ENCODE measurements at places on chromosomes 2 and 18.

GRCh38 chr2:100352521-100352920 is 30.2 kb upstream of the LONRF2 start:
- DNase-seq = no peak

DNA sequence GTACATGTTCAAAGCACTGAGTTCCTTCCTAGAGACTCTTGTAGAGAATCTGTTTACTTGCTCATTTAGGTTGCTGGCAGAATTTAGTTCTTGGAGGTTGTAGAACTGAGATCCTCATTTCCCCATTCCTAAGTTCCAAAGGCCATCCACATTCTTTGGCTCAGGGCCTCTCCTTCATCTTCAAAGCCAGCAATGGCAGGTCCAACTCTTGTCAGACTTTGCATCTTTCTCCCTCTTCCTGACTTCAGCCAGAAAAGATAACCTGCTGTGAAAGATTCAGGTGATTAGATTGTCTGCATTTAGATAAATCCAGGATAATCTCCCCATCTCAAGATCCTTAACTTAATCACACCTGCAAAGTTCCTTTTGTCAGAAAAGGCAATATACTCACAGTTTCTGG is 51.1 kb downstream of the SOCS6 start:
- no peak for DNase-seq

GRCh38 chr2:141534666-141535362 is 596.0 kb downstream of the LRP1B start:
- DNase-seq = peak; percentile 57

GRCh38 chr2:185676316-185676715 is 62.3 kb upstream of the FSIP2 start:
- no peak for DNase-seq

DNA sequence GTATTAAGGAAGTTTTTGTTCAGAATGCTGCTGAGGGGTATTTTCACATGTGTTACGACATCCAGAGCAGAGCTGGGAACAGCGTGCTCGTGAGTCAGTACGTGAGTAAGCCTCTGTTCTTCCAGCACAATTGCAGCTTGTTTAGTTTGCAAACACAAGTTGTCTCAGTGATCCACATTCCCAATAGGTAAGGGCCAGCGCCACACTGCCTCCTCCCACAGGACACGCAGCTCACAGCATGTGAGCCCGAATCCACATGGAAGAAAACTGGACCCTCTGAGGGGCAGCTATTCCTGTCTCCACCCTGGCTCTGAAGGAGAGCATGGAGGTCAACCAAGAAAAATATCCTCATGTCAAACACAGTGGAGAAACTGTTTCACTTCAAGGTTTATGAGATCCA is 173.9 kb upstream of the PID1 start:
- peak; percentile 62 for DNase-seq

DNA sequence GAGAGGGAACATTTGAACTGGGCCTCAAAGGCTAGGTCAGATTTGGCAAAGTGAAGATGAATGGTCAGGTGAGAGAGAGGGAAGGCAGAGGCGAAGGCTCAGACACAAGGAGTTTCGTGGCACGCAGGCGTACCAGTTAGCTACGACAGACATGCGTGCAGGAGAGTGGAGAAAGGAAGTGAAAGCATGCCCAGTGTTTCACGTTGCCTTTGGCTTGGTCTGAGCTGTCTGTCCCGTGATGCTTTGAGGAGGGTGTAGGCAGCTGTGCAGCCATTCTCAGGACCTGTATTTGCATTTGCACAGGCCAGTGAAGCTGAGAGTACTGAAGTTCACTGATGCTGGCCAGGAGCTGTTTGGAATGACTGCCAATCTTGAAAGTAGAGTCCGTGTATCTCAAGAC is 69.5 kb downstream of the HNRNPLL start:
- no peak for DNase-seq

- DNase-seq = no peak
Measured at GRCh38 chr2:116133381-116133942, 1681.0 kb upstream of the DDX18 start.

DNA sequence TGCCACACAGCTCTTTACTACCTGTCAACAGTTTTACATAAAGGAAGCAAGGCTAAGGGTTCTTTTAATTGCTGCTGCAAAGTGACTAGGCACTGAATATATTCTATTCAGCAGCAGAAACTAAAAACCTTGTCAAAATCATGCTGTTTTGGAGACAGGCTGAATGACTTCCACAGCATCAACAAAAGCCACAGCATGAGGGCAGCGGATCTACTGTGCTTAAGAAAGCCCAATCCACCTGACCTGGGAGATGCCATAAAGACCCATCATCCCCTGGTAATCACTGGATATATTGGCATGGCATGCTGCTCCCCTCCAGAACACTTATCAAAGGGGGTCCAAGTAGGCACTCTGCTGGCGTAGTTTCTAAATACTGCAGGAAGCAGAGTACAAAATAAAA is 715.1 kb upstream of the SLC8A1 start:
- no peak for DNase-seq

- DNase-seq = no peak
Measured at GRCh38 chr18:845152-845819, 33.2 kb upstream of the YES1 start.

GRCh38 chr2:233115121-233115520 is 55.0 kb downstream of the INPP5D start:
- DNase-seq = no peak

DNA sequence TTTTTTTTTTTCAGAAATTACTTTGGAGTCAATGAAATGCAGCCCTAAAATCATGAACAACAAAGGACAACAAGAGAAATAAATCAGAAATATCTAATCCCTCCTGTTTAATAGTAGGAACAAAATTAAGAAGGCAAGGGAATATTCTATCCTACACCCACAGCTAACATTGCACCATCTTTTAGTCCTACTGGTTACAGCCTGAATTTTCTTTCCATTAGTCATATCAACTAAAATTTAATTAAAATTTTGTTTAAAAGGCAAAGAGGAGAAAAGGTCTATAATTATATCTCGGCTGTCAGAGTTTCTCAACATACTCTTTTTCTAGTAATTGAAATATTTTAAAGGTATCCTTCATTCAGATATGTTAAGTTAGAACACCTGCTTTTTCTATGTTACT is 61.9 kb downstream of the DTNA start:
- no peak for DNase-seq

GRCh38 chr2:55302241-55302640 is 33.2 kb upstream of the MTIF2 start:
- no peak for DNase-seq

- no peak for DNase-seq
Measured at GRCh38 chr2:188851826-188852225, 122.3 kb upstream of the COL3A1 start.

DNA sequence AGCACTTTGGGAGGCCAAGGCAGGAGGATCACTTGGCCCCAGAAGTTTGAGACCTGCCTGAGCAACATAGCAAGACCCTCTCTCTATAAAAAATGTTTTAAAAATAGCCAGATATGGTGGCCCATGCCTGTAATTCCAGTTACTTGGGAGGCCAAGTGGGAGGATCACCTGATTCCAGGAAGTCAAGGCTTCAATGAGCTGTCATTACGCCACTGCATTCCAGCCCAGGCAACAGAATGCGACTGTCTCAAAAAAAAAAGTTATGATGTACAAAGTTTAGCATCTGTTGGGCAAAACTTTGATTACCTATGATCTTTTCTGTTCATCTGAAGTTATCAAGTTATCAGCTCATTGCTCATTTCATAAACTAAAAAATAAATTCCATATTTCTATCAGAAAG is 504.1 kb upstream of the PKDCC start:
- no peak for DNase-seq

- no peak for DNase-seq
Measured at GRCh38 chr2:241289053-241289452, 26.4 kb downstream of the HDLBP start.

DNA sequence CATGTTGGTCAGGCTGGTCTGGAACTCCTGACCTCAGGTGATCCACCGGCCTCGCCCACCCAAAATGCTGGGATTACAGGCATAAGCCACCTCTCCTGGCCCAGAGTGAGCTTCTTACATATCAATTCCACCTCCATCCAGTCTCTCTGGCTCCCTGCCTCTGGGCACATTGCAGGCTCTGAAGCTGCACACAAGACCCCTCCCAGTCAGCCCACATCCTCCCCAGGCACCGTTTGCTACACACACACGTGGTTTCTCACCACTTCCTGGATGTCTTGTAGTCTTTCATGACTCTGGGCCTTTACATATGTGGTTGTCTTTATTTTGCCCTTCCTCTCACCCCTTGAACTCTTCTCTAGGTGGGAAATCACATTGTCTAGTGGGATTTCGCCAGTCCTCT is 64.0 kb upstream of the CABLES1 start:
- DNase-seq = no peak

DNA sequence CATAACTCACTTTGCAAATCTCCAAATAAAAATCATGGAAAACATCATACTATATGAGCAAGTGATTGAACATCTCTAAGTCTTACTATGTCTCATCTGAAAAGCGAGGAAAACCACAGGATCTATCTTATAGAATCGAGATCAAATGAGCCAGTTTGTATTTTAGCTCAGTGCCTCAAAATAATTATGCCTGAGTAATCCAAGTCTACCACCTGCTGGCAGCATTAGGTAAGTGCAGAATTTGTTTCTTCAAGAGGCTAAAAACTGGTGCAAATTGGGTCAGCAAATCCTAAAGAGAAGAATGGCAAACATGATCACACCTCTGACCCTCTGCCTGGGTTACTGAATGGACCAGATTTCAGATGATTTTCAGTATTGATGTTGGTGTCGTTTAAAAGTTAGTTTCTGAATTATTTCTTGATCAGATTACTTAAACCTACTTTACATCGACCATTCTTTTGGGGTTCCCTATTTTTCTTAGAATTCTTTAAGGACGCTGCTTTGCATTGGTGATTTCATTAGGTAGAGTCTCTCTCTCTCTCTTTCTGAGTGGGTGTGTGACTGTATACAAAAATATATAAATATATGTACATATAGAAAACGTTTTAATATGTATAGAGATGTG is 12.7 kb upstream of the FHOD3 start:
- peak; percentile 59 for DNase-seq

DNA sequence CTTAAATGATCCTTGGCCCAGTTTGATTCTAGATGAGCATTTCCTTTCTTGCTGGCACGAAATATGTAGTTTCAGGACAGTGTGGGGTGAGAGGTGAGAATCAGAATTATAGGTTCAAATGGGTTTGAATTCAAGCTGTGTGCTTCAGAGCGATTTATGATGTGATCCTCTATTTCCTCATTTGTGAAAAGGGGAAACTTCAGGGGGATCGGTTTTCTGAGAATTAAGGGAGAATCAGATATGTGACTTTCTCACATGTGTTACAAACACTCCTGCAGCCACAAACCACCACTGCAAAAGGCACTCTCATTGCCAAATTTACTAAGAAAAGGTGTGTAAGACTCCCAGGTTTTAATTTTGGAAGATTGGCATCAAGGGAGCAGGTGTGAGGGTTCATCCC is 24.4 kb downstream of the HK2 start:
- no peak for DNase-seq

- no peak for DNase-seq
Measured at GRCh38 chr2:147789287-147789686, 55.5 kb upstream of the ACVR2A start.

- DNase-seq = no peak
Measured at GRCh38 chr2:84989422-84989821, 18.5 kb downstream of the KCMF1 start.

DNA sequence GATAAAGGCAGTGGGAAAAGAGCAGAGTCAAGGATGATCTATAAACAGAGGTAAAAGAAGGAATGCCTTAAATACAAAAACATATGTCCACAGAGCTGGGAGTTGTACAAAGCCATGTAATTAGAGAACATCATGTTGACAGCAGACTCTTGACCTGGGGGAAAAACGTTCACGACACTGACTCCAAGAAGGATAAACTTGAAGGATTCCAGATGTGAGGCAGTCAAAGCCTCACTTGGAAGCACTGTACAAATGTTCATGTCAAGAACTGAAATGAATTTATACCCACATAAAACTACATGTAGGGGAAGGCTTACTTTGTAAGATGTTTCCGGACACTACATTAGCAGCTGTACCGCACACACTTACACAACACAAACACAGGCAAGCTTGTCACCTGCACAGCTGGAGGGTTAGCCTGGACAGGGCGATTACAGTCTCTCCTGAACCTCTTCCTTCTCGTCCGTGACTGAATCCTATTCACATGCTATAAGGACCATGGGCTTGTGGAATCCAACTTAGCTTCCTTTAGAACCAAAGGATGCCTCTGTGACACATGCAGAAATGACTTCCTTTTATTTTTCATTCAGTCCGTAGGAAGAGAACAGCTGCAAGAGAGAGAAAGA is 88.6 kb downstream of the SH3YL1 start:
- no peak for DNase-seq

DNA sequence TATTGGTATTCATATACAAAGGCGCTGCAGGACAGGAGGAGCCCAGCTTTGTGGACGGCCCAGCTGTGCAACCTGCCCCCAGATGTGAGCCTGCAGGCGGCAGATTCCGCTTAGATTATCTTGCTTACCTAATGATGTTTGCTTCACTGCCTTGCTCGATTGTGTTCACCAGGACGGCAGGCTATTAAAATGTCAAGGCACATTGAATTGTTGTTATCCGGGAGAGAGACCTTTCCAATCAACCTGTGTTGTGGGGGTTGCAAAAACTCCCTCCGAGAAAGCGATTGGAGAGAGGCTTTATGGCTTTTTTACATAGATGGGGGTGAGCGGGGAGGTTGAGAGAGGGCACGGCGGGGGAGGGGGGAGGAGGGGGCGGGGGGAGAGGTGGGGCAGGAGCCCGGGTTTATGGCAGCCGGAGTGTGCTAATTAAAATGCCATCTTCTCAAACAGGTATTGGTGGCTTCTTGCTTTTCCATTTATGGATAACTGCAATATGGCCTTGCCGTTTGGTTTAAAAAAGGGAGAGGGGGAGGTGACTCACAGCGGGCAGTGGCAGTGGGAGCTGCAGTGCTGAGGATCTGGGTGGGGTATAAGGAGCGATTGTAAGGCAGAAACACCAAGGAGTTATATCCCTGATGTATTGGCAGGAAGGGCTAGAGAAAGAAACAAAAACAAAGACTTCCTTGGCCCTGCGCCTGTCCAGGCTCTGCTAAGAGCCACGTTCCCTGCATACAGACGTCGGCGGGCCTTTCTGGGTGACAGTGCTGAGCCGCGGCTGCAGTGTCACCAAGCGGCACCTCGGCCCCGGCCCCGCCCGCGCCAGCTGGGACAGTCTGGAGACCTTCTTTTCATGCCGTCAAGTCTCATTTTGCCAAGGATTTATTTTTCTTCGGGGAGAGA is 97.2 kb downstream of the INSIG2 start:
- DNase-seq = peak; percentile 34

DNA sequence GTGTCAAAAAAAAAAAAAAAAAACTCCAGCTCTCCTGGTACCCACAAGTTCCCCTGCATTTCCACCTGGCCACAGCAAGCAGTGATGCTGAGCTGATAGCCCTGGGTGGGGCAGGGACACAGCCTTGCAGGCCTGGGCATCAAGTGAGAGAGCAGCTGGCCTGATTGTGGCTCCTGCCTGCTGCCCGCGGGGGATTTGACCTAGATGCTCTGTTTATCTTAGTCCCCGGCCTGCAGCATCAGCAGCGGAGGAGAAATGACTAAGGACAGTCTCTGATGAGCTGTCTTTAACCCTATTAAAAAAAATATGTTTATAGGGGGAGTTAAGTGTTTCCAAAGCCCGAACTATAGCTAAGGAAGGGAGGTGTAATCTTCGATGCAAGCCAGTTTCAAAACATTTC is 102.6 kb downstream of the MTCL1 start:
- no peak for DNase-seq

- DNase-seq = peak; percentile 16
Measured at GRCh38 chr2:61793389-61793836, 60.4 kb downstream of the FAM161A start.

- no peak for DNase-seq
Measured at GRCh38 chr2:189267491-189267890, 87.9 kb upstream of the COL5A2 start.

Measured in putamen (tissue), 1 donor.